Fibroblast of skin of abdomen (primary cell): ENCODE measurements at places on chromosomes 1 and 21.

DNA sequence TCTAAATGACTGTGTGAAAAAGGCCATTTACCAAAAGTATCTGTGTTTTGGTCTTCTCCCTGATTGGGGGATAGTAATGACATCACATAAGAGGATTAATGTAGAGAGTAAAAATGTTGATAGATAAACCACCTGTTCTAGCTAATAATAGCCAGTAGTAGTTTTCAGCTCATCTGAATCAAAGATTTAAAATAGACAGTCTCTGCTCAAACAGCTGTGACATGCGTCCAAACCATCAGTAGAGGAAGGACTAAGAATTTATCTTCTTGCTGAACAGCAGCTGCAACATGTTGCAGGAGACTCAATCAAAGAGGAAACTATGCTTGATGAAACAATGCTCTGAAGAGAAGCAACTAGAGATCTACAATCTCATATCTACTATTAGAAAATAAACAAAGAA is 21.4 kb downstream of the TMPRSS15 start:
- no peak for DNase-seq

- DNase-seq, result no peak
Observed at GRCh38 chr21:43591571-43591970, 67.7 kb downstream of the HSF2BP start.

DNA sequence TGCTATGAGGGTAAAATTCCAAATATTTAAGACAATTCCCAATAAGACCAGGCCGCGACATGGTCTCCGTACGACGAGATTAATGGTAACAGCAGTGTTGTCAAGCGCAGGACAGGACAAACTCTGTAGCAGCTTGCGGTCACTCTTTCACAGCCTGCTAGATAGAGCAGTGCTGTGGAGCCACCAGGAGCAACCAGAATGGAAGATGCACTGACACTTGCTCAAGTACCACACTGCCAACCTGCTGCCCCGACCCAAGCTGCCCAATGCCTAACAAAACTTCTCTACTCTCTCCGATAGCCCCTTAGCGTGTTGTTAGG is 636 bp downstream of the WARS2 start:
- no peak for DNase-seq

DNA sequence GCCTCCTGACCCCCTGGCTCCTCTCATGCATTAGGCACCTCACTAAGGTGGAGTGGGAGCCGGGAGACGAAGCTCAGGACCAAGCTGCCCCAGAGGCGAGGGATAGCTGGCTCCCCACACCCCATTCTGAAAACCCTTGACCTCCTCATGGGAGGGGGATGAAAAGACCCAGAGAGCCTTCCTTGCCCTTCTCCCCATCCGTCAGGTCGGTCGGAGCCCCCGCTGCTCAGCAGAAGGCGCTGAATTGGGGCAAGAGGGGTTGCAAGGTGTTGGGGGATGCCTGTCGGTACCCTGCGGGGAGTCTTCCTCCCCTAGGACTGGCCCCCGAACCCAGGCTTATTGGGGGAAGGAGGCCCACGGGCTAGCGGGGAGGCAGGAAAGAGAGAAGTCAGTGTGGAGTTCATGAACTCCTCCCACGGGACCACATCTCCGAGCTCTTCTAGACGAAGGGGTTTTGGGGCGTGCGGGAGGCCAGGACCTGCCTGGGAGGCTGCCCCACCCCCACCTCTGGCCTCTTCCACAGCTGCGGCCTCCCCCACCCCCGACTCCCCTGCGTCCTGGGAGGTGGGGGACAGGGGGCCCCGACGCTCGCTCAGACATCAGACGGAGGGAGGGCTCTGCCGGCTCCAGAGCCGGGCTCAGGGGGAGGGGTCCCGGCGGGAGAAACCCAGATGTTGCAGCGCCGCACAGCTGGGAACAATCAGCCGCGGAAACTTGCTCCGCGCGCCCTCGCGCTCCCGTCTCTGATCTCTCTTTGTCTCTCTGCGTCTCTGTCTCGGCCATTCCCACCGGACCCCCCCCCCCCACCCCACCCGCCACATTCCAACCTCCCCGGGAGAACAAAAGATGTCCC is 719 bp downstream of the MFAP2 start:
- DNase-seq, result peak; percentile 86

DNA sequence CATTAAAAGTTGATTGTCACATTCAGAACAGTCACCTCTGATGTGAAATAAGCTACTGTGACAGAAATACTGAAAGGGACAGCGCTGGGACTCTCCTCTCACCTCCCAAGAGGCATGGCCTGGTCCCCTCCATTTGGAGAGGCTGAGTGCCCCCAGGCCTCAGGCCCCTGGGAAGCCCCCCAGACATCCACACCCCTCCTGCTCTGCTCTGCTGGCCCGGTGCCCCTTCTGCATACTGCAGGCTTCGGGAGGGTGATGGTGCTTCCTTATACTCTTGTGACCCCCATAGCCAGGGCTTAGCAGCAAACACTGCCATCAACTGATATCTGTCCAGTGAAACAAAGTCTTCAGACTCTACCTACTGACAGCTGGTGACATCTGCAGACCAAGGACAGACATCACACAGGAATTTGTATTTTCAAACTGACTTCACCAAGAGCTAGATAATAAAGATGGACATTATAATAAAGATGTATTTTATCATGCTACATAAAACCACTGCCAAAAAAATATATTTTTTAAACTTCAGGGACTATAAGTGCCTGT is 36.9 kb downstream of the C2CD2 start:
- DNase-seq, result no peak

GRCh38 chr1:80933346-80933745 is 867.4 kb upstream of the ADGRL2 start:
- DNase-seq, result no peak

DNA sequence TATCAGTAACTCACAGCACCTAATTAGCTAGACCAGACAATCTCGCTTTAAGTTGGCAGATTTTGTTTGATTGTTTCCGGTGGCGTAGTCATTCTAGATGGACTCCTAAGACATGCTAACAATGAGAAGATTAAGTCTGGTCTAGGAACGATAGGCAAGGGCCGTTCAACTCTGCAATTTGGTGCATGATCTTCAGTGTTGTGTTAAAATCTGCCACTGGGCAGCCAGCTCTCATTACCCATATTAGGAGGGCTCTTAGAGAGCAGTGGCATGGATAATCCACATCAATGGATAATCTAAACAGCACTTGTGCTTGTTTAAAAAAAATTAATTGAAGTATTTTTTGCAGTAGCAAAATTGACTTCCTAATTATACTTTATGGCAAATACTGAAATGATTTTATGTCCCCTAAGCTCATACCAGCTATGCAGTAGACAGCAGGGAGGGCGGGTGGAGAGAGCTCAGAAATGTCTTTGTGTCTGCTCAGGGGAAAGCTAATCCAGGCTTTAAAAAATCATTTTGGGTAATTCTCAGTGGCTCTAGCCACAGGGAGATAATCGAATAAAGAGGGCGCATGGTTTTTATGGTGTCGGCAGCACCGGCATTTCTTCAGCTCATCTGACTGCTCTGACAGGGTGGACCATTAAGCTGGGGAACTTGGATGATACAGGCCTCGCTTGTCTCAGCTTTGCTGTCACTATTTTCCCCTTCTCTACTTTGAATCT is 48.5 kb upstream of the IKBKE start:
- no peak for DNase-seq

GRCh38 chr1:45348020-45348419 is 7.8 kb upstream of the MUTYH start:
- peak; percentile 45 for DNase-seq

DNA sequence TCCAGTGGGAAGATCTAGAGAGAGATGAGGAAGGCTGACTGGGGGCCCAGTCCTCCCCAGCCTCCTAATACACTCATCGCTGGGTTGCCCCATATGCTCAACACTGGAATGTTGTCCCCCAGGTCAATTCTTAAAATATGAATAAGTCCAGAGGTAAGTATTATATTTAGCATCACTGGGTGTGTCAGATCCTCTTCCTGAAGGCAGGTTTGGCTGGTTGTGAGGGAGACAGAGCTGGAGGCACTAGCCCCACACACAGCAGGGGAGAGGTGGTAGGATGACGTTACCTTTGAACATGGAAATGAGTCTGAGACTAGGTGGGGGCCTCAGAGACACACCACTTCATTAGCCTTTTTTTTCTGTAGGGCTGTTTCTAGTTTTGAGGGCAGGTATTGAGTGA is 42.6 kb downstream of the SLC44A3 start:
- DNase-seq, result no peak

- DNase-seq, result peak; percentile 88
Observed at GRCh38 chr1:182029379-182030331, 31.9 kb downstream of the ZNF648 start.

DNA sequence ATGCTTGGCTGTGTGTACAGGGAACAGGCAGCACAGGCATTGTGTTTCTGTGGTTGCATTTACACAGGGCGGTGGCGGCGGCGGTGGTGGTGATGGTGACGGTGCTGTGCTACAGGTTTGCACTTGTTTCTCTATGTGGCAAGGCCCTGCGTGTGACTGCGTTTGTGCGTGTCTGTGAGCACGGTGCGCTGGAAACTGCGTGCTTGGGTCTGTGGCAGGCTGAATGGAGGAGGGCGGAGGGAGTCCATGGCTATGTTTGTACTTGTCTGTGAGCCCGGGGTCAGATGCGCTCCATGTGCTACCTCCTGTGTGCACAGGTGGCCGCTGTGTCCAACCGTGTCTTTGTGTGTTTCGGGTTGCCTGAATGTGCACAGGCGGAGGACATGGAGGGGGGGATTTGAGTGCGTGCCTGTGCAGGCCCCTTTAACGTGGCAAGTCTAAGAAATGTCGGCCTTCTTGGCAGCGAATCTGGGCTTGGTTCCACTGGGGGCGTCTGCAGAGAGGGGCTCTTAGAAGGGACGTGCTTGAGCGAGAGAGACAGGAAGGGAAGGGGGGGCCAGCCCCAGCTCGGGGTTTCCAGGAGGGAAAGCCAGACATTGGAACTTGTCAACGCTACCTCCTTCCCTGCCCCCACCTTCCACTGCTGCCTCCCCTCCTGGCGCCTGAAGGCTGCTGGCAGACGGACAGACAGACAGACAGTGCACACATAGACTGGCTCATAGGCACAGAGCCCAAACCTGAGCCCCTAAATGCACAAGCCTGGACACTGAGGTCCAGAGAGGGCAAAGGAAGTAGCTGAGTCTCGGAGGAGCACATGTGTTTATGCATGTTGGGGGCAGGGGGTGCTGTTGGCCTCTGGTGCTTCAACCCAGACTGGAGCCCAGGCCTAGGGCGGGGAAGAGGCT is 32.7 kb upstream of the WASF2 start:
- no peak for DNase-seq

DNA sequence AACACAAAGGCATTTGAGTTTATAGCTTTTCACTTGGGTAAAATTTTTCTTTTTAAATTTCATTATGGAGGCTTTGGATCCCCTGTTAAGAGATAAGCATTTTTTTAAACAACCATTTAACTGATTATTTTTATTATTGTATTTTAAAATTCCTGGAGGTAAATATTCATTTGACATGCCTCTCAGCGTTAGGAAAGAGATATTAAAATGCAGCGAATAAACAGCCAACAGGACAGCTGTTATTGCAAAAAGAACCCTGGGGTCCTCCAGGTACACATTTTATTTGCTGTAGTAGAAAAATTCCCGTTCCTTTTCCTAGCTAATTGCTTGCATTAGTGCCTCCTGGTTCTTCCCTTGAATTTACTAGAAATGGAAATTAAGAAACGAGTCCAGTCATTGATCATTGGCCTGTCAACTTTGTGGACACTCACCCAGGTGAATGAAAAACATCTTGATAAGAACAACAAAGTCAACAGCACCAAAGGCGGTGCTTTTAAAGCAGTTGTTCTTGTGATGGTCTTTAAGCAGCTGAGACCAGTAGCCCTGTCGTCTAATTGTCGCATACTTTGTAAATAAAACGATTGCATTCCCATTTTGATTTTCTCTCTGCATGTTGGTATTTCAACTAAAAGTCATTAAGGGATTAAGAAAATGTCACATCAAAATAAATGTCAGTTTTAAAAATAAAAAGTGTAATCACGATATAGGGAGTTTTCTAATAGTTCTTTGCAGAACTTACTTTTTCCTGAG is 282.4 kb downstream of the GRIK1 start:
- no peak for DNase-seq

DNA sequence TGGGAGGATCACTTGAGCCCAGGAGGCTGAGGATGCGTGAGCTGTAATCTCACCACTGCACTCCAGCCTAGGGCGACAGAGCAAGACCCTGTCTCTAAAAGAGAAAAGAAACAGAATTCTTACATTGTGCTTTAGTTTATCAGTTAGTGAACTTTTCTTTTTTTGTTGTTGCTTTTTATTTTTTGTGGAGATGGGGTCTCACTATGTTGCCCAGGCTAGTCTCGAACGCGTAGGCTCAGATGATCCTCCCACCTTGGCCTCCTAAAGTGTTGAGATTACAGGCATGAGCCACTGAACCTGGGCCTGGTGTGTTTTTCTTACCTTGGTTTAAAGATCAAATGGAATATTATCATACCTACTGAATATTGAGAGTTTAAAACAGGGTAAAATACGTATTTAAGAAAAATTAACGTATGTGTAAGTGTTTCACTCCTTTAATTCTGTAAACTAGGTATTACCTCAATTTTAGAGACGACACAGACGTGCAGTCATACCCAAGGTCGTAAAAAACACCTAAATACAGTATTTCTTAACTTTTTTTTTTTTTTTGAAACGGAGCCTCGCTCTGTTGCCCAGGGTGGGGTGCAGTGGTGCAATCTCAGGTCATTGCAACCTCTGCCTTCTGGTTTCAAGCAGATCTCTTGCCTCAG is 39.6 kb downstream of the KIF1B start:
- no peak for DNase-seq

DNA sequence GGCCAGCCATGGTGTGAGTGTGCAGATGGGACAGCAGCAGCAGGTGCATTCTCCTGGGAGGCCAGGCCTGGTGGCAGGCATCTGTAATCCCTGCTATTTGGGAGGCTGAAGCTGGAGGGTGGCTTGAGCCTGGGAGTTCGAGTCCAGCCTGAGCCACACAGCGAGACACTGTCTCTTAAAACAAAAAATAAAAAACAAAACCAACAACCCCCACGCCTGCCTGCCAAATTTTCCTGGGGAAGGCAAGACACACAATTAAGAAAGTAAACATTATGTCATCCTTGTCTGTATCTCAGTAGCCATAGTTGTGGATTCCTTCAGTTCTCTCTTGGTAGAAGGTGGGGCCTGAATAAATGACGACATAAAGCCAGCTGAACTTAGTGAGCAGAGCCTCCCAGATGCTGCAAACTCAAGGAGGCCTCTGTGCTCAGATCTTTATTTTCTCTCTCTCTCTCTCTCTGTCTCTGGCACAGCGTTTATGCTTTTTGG is 57.6 kb upstream of the CD34 start:
- DNase-seq, result no peak

DNA sequence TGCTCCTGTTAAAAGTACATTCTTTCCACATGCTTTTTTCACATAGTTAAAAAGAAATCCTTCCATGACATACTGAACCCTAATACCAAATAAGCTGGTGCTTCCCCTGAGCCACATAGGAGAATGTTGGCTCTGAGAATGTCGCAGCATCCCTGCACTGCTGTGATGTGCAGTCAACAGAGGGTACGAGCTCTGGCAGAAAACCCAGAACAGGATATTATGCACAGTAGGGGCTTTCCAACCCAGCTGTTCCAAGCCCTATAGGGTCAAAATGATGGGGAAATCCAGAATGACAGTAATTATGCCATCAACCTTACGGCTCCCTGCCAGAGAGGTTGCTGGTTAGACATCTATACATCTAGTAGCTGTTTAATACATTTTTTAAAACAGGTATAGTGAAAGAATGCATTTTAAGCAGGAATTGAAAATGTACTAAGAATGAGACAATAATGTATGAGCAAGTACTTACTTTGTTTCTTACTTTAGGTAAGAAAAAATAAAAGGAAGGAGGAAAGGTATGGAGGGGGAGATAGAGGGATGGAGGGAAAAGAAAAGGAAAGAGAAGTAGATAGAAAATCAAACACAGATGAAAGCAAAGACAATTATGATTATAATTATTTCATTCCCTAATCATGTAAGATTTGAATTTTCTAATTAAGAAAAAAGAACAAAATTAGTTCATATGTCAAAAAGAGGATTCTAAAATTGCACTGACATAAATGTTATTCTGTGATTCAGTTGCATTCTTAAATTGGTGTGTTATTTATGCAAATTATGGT is 126.0 kb downstream of the NR5A2 start:
- DNase-seq, result no peak
